ENCODE measurements at places on chromosomes 2 and 18.

DNA sequence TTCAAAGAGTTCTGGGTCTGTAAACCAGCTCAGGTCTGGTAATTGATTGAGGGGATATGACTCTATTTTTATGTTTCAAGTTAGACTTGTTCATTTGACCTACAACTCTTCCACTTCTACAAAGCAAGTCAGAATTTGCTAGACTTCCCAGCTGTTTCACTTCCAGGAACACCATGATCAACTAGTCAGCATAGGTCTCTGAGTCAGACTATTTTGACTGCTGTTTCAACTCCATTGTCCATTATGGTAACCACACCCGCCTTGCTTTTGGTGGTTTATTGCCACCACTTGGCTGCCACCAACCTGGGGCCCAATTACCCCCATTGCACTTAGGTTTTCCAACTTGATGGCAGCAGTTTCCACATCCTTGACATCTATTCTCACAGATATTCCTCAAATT is 116.6 kb downstream of the LAMA3 start:
- DNase-seq = no peak

GRCh38 chr18:48657447-48658120 is 118.8 kb downstream of the CTIF start:
- DNase-seq = peak; percentile 82

- DNase-seq = no peak
Observed at GRCh38 chr18:74137920-74138538, 9.6 kb downstream of the FBXO15 start.

GRCh38 chr2:163198972-163199371 is 360.4 kb upstream of the KCNH7 start:
- no peak for DNase-seq

DNA sequence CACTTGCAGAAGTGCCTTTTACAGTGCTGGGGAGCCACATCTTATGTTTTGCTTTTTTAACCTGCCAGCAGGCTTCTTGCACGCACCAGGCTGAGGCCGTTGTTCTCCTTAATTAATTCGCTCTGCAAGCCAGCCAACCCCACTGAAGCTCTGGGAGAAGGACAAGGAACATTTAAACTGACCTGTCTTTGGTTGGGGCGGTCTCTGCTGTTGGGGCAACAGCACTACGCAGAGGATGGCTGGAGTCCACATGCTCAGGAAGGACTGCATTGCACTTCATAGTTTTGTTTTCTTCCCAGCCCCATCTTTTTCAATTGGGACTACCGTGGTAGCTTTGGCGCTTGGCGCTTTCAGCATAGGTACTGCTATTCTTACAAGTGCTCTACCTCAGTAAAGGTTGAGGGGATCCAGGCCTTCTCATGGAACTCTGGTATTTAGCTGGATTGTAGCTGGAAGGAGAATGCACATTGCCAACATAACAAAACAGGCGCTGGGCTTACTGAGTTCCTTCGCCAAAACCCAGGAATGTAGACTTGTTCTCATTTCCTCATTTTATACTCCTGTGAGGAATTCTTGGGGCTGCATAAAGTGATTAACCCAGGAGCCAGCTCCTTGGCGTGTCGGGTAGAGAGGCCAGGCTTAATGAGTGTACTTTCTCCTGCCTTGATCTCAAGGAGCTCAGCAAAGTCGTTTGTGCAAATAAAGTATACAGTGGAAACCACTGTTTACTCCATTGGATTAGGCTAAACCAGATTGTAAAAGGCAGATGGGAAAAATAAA is 146.2 kb downstream of the PRKCE start:
- DNase-seq = no peak

DNA sequence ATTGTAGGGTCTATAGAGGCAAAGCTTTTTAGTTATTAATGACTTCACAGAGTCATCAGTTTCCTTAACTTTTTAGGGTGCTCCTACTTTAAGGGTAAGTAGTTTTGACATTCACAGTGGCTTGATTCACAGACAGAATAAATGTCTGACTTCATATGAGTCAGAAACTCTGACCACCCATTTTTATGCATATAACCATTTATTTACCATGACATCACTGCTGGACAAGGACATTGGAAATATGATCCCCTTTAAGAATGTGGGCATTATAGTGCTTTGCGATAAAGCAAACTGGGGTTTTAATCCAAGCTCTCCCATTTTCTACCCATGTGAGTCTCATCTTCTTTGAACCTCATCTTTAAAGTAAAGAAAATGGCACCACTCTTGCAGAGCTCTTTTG is 162.0 kb upstream of the MC4R start:
- no peak for DNase-seq

- no peak for DNase-seq
Observed at GRCh38 chr2:157898591-157898996, 22.5 kb upstream of the ACVR1 start.

DNA sequence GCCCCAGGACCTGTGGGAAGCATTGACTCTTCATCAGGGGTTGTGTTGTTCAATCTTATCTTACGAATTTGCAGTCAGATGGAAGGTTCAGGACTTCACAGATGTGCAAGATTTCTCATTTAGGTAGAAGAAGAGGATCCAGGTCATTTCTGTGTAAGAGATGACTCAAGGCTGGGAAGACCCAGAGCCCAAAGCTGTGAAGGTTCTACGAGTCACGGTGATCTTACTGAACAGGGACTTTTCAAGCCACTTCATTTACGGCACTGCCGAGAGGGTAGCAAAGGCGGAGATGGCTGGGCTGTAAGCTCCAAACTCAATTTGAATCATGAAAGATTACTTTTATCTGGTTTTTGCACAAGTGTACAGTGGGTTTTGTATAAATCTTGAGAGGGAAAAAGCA is 228.0 kb upstream of the MEX3C start:
- no peak for DNase-seq

- no peak for DNase-seq
Observed at GRCh38 chr2:102636283-102636907, 17.0 kb downstream of the SLC9A2 start.

DNA sequence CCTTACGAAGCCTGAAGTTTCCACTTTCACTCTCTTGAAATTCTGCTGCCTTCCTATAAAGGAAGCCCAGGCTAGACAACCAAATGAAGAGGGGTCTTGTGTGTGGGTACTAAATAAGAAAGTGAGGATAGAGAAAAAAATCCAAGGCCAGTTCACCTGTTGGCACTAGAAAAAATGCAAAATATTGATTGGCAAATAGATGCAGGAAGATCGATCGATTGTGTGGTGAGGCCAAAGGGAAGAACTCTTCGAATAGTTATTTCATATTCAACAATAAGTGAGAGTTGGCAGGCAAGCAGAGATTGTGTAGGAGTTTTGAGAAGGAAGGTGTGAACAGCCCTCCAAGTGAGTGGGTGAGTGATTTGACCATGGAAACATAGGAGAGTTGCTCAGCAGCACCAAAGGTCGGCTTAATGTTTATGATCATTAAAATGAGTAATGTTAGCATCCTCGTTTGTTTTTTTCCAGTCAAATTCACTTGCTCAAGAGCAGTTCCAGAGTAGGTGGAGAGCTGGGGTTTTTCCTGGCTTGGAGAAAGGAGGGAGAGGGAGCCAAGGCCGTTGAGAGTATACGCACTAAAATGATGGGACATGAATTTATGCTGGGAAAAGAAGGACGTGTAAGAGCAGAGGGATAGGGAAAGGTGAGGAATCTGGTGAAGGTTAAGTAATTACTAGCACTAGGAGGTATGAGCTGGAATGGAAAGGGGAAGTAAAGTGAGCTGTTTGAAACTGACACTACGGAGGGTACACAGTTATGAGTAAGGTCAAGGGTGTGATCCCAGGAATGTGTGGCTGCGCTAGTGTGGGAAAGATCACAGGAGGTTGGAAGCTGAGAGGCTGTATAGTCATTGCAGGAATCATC is 1.1 kb upstream of the NAPG start:
- DNase-seq = no peak

- no peak for DNase-seq
Observed at GRCh38 chr2:36380624-36381481, 25.3 kb downstream of the CRIM1 start.

GRCh38 chr2:55906993-55907392 is 16.6 kb downstream of the EFEMP1 start:
- DNase-seq = no peak

DNA sequence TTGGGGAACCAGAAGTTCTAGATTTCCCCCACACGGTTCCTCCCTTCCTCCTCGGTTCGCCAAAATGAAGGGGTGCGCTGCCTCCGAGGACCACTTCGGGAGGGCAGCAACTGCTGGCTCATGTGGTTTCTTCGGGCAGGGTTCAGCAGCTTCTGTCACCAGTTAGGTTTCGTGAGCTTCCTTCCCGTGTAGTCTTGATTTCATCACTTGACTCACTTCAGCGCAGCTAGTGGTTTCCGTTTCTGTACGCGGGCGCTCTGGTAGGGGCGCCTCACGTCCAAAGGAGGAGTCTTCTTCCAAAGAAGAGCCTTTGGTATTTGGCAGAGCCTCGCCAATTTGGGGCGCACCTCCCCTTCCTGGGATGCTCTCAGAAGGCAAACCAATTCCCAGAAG is 485 bp upstream of the GALNT3 start:
- peak; percentile 46 for DNase-seq

GRCh38 chr2:182509-183122 is 81.2 kb downstream of the SH3YL1 start:
- DNase-seq = no peak

DNA sequence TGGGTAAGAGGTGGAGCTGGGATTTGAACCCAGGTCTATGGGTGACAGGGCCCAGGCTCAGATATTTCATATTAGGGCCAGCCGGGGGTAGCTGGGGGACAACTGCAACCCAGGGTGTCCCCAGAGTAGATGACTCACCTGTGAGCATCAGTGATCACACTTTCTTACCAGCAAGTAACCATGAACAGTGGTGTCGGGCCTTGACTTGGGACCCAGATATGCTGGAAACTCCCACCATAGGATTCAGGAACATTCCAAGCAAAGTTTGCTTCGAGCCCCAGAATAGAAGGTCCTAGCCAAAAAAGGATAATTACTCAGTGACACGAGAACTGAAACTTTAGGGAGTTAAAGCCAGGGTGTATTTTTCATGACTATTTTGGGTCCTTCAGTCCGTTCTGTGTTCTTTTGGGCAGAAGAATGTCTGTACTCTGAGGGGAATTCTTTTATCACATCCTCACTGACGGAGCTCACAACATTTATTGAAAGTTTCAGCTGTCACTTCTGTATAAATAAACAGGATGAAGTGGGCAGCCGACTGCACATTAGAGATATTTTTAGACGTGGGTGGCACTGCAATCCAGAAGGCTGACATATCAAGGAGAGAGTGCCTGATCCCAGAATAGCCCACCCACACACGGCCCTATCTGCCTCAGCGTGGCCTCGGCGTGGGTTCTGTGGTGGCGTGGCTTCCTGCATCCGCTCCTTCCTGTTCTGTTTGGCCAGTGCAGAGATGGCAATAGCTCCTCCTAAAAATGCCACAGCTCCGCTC is 45.6 kb downstream of the RAMP1 start:
- no peak for DNase-seq
